Glomerular endothelial cell (primary cell): ENCODE measurements at places on chromosomes 16 and 17.

- peak; percentile 75 for DNase-seq
Observed at GRCh38 chr16:81095953-81096714, at the start of gene GCSH. Gene GCSH, minus strand, starts transcription at chr16:81096395. Its CDS starts 117 bp downstream, at chr16:81096278.

DNA sequence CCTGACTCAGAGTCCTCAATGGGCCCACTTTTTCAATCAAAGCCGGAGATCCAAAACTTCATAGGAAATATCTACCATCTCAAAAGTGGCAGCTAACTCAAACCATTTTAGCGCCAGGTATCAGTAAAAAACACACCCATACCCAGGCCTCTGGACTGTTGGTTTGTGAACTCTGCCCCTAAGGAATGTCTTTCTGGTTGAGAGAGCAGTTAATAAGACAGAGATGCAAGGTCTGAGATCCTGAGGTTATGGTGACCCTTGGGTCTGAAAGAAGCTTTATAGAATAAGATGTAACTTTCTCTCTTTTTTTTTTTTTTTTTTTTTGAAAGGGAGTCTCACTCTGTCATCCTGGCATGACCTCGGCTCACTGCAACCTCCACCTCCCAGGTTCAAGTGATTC lies 350.5 kb downstream of the SOX9 start:
- DNase-seq = no peak

DNA sequence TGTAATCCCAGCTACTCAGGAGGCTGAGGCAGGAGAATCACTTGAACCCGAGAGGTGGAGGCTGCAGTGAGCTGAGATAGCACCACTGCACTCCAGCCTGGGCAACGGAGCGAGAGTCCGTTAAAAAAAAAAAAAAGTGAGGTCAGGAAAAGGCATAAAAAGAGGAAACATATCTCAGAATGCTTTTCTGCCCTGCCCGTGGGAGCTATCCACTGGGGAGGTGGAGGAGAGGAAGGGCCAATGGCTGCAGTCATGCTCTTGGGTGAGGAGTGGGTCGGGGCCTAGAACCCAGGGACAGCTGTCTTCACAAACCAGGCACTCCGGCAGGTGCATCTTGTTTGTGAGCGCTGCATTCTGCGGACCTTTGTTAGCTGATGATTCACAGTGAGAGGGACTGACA lies 60.0 kb upstream of the CDC42EP4 start:
- no peak for DNase-seq

DNA sequence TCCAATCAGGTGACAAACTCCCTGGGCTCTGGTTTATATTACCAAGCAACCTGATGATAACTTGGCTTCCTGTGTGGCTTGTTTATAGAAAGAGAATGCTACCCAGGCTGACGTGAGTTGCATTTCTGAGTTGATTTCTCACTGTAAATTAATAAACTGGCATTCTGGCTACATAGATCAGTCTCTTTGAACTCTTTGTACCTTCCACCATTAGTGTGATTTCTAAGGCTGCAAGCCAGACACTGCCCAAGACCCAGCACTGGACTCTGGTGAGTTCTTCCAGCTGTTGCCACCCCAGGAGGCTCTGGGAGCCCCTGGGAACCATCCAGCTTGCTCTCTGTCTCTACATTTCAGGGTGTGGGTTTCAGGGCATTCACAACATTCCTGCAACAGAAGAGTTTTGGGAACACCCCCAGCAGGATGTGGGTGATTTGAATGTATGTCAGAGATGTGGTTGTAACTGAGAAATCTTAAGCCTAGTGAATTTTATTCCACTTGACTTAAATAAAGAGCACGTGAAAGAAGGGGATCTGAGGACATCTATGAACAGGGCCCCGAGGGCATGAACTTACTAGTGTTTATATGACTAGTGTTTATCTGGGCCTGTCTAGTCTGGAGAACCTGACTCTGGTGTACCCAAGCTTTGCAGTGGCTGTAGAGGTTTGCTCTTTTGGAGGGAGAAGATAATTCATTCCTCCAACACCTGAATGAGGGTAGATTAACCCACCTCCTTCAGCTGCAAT lies 30.3 kb upstream of the LRRC37A start:
- no peak for DNase-seq

DNA sequence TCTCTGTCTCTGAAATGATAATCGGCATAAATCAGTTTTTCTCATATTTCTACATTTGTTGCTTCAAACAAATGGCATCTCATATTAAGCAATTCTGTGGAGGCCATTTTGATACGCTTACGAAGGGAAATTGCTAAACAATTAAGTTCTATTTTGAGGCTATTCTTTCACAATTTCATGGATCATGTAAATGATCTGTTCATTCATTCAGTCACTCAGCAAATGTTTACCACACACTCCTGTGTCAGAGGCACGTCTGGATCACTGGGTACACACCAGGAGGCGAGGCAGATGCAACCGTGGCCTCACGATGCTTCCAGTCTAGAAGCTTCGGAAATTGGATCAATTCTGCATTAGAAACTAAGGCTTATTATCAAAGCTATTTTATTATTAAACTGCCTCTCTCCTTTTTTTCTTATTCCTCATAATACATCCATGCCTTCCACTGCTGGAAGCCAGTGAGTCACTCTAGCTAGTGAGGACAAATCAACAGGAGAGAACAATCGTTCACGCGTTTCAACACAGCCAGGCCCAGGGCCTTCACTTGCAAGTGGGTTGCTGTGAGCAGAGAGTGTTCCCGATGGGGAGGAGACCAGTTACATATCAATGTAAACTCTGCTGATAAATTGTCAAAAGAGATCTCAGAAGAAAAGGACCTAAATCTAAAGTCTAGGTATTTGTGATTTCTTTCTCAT lies 11.3 kb upstream of the SLC39A11 start:
- no peak for DNase-seq

DNA sequence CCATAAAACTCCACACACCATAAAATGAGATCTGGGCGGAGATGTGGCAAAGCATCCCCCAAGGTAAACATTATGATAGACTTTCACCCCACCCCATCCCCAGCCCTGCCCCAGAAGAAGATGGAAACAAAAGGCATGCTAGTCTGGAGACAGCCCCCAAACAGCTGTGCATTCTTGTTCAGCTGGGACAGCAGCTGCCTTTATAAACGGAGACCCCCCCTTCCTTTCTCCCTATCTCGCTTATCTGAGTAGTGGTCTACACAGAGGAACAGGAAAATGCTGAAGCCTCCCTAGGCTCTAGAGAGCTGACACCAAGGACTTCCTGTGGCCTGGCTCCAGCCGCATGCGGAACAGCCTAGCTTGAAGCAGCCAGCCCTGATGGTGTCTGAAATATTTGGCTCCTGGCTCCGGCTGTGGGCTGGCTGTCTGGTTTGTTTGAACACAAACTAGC lies 190.3 kb upstream of the ANKFN1 start:
- no peak for DNase-seq

DNA sequence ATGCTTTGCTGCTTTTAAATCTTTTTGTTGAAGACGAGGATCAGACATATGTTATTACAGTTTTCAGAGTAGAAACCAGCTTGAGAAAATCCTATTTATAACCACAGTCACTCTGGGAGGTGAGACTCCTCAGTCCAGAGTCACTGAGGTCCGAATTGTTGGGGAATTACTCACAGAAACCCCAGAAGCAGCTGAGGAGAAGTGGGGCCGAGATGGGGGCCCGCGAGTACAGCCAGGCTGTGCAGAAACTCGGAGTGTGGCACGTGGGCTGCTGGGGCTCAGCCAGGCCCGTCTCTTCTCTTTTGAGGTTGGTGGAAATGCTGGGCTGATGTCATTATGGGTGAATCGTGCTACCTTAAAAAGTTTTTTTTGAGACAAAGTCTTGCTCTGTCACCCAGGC lies 14.4 kb upstream of the GNG13 start:
- DNase-seq = no peak

DNA sequence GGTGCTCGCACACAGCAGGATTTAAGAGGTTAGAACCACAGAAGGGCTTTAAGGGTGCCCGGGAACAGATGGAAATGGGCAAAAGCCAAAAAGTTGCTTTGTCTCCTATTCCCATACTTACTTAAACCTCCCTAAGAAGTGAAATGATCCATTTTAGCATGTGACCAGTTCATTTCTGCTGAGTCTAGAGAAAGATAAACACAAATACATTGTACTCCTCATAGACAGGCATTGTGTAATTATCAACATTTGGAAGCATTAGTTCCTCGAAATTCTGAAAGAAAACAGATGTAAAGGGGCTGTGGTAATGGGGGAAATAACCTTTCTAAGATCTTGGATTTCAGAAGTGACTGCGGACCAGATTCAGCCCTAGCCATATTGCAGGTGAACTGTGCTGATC lies 178.3 kb downstream of the CYB561 start:
- DNase-seq = no peak

GRCh38 chr16:51875834-51876600 lies 670.9 kb downstream of the TOX3 start:
- no peak for DNase-seq

GRCh38 chr16:65932350-65933072 lies 434.0 kb upstream of the CDH5 start:
- no peak for DNase-seq
